Stimulated activated CD8-positive, alpha-beta memory T cell treated with anti-CD3 and anti-CD28 coated beads, Interleukin-4, amount 100 ng/mL, for 4 hours (primary cell): ENCODE measurements at places on chromosomes 13 and 19.

- DNase-seq: no peak
These were observed 195.8 kb upstream of the RNF113B start for GRCh38 chr13:98372876-98373275.

- DNase-seq: no peak
These were observed 119.3 kb upstream of the GJB6 start for GRCh38 chr13:20351281-20352022.

DNA sequence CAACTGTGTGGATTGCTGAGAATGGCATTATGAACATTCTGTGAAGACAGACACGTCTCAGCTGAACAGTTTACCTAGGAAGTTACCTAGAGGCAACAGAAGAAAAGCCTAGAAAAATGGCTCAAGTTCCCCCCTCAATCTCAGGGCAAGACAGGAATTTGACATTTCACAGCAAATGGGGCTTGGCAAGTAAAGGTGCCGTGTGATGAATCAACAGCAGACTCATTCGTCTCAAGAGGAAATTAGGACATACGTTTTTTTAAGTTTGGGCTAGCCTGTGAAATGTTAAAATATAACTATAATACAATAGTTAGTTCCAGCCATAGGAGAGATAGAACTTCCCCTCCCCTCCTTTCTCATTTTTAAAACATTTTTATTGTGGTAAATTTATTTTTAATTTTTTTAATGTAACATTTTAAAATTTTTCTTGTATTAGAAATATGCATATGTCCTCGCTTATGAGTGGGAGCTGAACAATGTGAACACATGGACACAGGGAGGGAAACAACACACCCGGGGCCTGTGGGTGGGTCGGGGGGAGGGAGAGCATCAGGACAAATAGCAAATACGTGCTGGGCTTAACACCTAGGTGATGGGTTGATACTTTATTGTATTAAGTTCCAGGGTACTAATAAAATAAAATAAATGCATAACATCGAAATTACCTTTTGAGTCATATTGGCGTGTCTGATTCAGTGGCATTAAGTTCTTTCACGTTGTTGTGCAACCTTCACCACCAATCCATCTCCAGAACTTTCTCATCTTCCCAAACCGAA is 116.0 kb downstream of the COL4A2 start:
- DNase-seq: no peak

GRCh38 chr13:100646030-100646673 is 28.4 kb downstream of the TMTC4 start:
- no peak for DNase-seq

DNA sequence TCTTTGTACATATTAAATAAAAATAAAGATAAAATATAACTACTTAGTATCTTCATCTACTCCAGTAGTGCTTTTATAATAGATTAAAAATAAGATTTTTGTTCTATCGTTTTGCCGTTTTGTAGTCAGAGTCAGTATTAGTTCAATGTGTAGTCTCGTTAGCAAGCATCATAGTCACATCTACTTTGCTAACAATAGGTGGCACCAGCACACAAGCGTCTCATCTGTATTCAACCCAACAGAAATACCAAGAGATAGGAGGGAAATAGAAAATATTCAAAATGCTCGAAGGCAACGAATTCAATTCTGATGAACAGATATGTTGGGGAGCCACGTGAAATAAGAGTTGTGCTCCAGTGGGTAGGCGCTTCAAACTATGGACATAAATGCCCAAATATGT is 21.4 kb upstream of the MICU2 start:
- DNase-seq: no peak
